ENCODE measurements at places on chromosomes 1 and 21.

DNA sequence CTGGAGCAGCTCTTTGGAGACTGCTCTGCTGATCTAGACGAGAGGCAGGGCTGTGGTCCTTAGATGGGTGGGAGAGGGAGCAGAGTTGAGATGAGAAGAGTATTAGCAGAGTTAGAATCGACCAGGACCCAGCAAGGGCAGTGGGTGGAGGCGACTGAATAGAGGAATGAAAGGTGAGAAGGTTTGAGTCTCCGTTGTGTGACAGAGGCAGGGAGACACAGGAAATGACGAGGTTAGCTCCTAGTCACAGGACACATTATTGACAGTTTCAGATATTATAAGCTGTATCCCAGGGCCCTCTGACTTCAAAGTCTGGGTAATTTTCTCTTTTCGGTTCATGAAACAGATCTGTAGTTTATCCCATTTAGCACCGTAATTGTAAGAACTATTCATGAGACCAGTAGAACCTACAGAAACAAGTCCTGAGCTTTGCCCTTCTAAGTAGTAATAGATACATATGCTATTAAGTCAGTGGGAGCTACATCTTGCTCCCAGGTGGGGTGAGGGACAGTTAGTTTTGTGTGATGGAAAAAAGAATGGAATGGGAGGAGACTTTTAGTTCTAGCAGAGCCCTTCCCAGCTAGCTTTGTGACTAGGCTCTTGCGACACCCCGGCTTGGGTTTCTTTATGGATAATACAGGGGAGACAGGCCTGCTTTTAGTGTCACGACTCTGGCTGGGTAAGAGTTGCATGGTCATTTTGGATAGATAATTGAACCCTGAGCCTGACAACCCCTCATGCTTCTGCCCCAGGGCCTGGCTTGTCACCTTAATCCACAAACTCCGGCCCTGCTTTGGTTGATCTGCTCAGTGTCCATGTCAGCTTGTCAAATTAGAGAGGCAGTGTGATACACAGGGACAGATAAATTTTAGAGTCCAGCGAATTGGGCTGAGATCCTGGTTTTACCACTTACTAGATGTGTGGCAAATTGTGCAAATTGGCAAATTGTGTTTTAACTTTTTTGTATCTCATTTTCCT lies 70.2 kb downstream of the UCK2 start:
- peak; percentile 24 for DNase-seq

DNA sequence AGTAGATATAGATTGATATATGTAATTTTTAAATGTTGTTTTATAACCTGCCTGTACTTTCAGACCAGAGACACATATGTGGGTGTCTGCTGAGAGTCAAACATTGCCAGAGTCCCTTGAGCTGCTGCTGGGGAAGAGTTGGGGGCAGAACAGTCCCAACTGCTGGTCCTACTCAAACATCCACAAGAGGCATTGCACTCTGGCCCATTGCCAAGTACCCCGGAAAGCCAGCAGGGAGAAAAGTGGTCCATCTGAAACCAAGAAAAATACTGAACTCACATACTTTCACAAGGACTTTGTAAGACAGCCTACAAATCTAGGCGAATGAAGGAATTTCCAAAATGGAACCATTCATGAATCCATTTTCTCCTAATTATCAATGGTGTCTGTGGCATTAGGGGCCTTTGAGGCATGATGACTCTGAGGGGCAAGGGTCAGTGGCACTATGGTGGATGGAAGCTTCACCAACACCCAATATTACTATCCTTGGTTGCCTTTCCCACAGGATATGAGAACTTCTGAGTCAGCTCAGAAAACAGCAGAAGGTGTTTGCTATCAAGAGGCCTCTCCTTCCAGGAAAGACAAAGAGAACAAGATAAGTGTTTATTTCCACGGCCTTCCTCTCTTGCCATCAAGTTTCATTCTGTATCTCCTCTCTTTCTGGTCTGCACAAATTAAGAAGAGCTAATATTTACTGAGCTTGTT lies 7.3 kb upstream of the TBX15 start:
- no peak for DNase-seq

DNA sequence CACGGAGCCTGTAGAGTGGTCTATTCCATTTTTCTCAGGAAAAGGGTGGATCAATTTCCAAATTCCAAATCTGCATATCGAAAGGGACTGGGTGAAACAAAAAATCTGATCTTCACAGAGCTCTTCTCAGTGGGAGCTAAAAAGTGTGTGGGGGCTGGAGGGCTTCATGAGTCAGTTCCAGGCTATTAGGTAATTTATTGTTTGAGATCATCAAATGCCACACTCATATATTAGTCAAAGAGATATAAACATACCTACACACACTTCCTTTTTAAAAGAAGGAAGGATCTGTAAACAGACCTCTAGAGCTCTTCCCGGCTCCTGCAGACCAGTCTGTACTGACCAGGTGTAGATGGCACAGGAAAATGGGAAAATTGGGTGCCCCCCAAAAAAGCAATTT lies 175.4 kb downstream of the ZBTB18 start:
- no peak for DNase-seq

GRCh38 chr1:244326757-244327156 lies 125.0 kb downstream of the ADSS2 start:
- DNase-seq = no peak

DNA sequence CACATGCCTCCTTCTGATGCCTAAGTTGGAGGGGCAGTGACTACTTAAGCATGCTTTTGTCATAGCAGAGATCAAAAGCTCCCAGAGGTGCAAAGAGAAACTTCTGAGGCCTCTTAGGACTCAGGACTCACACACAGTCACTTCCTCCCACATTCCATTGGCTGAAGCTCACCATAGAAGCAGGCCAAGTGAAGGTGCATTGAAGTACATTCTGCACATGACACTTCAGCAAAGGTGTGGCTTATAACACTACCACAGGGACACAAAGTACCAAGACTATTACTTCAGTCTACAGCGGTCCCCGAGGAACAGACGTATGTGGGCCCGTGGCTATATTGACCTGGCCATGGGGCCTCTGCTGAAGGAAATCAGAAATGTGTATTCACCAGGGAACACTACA lies 2.5 kb upstream of the POGK start:
- no peak for DNase-seq

DNA sequence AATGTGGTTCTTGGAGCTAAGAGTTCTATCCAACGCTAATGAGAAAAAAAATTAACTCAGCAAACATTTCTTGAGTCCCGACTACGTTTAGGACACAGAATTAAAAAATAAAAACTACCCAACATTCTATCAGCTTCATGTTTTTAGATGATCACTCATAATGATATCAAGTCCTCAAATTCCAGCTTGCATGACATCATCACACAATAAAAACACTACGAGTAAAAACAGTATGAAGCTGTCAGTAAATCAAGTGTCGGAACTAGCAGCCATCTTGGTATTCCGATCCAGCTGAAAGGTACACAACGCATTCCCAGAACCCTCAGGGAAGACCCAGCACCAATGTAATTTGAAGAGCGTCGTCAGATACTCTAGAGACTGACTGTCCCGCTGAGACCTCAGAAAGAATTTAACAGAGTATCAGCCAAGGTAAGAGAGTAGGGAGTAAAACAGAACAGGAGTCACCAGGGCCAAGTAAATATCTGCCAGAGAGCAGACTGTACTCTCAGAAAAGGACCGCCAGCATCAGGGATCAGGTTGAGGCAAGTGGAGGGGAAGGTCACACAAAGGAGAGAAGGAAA lies 57.0 kb downstream of the NRIP1 start:
- no peak for DNase-seq

DNA sequence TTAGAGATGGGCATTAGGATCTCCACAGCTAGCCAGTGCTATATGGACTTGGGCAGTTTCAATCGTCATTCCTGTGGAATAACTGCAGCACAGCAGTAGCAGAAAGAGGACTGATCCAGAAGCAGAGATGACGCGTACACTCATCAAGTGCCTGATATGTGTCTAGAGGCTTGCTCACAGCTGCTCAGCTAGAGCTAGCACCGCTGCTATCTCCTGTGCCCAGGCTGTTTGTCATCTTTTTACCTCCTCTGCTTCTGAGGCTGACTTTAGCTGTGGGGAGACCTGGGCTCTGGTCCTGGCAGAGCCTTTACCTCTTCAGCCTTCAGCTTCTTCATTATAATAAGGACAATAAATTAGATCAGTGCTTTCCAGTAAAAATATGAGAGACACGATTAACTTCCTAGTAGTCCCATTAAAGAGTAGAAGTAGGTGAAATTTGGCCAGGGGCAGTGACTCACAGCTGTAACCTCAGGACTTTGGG lies 5.3 kb downstream of the TENT5C start:
- no peak for DNase-seq

DNA sequence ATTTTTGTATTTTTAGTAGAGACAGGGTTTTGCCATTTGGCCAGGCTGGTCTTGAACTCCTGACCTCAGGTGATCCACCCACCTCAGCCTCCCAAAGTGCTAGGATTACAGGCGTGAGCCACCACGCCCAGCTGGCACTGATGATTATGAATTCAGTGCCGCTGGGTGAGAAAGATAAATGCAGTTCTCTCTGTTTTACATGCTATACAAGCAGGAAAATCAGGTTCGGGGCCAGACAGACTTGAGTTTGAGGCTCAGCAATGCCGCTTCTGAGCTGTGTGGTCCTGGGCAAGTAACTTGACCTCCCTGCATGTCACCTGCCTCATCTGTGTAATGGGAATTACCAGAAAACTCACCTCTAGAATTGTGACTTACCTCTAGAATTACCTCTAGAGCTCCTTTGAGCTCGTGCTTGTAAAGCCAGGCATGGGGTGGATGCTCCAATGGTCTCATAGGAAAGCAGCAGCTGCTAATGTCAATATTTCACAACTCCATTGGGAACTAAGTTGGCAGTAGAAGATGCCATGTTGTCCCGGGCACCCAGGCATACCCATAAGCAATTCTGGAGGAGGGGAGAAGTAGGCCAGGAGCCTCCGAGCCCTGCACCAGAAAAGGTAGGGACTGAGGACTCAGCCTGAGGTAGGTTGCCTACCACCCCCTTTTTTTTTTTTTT lies 119.8 kb upstream of the SLC25A33 start:
- no peak for DNase-seq

DNA sequence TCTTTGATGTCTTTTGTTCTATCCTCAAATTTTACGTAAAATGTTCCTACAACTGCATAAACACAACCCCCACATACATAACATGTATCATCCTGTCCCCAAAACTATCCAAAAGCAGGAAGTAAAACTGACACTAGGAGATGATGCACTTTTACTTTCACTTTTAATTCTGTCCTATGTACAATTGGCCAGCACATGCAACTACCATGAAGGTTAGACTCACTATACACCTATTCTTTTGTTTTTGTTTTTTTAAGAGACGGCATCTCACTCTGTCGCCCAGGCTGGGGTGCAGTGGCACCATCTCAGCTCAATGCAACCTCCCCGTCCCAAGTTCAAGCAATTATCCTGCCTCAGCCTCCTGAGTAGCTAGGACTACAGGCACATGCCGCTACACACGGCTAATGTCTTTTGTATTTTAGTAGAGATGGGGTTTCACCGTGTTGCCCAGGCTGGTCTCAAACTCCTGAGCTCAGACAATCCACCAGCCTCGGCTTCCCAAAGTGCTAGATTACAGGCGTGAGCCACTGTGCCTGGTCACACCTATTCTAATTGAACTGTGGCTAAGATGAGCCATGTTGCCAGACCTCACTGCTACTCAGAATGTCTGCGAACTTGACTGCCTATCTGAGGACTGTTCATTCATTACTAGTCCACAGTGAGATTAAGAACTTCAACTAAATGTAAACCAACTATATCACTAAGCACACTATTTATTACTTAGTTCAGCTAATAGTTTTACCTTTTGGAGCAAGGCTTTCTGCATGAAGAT lies 48.0 kb downstream of the TOR3A start:
- DNase-seq = peak; percentile 23

- DNase-seq = no peak
Measured at GRCh38 chr1:18673976-18674375, 43.3 kb downstream of the PAX7 start.

DNA sequence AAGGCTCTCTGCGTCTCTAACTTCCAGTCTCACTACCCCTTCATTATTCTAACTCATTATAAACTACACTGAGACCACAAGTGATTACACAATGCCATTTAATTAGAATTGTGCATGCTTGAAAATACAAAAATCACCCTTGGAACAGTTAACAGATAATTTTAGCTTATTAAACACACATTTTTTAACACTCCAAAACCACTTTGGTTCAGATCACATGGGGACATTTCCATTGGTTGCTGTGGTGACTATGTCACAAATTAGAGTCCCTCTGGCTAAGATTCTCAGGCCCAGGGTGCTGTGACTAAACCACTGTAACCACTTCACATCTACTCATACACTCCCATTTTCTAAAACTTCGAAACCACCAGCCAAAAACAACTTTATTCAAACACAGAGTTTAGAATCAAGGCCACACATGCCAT lies 43.0 kb downstream of the JAK1 start:
- peak; percentile 30 for DNase-seq

GRCh38 chr1:180229483-180230415 lies at the start of gene LHX4:
LHX4 (plus strand) TSS chr1:180230264; CDS start chr1:180230530, 266 bp downstream.
- DNase-seq = peak; percentile 39

DNA sequence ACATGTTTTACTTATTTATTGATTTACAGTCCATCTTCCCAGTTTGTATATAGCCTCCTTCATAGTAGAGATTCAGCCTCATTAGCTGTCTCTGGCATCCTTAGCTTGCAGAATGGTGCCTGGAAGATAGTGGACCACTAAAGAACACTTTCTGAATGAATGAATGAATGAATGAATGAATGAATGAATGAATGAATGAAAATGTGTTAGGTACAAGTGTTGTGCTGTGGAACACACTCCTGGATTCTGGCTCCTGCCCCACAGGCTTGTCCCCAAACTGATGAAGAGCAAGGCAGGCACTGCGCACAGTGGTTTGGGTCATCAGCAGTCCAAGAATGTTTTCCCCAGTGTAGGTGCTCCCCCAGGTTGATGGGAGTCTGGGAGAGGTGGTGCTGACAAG lies 159.4 kb downstream of the ST6GALNAC5 start:
- DNase-seq = no peak

GRCh38 chr1:68429233-68429808 lies 20.4 kb downstream of the RPE65 start:
- no peak for DNase-seq

- DNase-seq = peak; percentile 70
Measured at GRCh38 chr1:54950369-54951163, 29.9 kb upstream of the TMEM61 start.

GRCh38 chr1:66353257-66353656 lies 180.7 kb upstream of the SGIP1 start:
- DNase-seq = no peak

All from activated CD4-positive, alpha-beta memory T cell treated with anti-CD3 and anti-CD28 coated beads, Interleukin-2, amount 10 ng/mL, durations not matched to agents 7 days and 5 days (primary cell).